ENCODE measurements at places on chromosomes 16 and 17. TPM values are rescaled to one million over a fixed set of nuclear protein-coding genes. Genes with fewer than 3 reads are reported as not detected.

DNA sequence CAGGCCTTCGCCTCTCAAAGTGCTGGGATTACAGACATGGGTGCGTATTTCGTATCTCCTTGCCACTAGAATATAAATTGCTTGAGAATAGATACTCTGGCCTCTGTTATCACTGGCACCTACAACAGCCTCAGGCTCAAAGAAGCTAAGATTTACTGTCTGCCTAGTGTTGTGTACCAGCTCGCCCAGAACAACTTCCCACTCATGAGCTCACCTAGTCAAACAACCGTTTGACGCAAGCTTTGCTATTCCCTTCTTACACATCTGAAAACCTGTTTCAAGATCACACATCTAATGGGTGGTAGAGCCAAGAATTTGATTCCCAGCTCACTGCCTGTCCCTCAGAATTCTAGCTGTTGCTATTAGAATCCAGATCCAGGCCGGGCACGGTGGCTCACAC lies 24.4 kb downstream of the MIS12 start:
- no peak for DNase-seq

GRCh38 chr16:12573730-12574383 lies 229.8 kb downstream of the CPPED1 start:
- peak; percentile 67 for DNase-seq

Gene TPSAB1
- not detected for total RNA-seq

Gene G6PC1
- not detected for total RNA-seq

- DNase-seq, result no peak
These were observed 292.6 kb upstream of the SOX9 start for GRCh38 chr17:71828182-71828596.

DNA sequence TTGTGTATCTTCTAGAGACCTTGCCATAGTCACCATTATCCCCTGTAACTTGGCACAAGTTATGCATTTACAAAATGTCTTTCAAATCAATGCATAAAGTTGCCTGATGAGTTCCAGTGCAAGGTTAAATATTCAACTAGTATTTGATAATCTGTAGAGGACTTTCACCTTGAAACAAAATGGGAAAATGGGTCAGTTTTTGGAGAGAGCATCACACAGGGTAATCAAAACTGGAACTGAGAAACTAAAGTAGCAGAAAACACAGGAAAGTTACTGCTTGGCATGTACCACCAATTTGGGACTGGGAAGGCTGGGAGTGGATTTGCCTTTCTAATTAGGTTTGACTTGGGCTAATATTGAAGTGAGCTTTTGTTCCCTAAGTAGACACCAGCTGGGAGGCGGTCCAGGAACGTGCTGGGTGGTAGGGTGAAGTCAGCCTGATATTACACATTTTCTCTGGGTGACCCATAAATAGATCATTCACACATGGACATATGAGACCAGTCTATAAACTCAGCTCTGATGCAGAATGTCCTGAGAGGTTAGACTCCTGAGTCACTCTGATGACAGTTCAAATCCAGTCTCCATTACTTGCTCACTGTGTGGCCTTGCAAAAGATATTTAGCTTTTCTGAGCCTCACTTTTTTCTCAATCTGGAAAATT lies 152.3 kb downstream of the PCTP start:
- no peak for DNase-seq

DNA sequence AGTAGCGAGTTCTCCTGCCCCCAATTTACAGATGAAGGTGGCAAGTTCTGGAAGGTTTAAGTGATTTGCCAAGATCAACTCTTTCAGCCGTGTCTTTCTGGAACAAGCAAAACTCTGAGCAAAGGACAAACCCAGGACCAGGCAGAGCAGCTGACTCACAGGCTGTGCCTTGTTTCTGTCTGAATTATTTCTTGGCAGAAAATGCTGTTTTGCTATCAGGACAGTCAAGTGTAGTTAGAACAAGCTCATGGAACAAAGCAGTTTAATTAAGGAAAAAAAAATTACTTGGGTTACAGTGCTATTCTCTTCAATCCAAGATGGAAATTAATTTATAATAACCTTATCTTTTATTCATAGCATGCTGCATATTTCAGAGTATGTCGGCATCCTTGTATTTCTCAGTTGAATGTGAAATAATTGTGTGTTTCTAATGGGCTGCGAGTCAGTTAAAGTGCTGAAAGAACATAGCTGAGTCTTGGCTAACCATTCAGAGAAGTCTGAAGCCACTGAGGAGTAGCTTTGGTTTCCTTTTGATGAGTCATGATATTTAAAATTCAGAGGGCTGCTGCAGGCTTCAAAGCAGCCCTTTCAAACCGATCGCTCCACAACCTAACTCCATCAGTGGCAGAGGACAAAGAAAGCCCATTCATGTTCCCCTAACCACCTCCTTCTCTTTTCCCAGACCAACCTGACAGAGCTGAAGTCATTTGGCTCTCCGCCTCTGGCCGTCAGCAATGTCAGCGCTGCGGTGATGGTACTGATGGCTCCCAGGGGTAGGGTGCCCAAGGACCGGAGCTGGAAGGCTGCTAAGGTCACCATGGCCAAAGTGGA lies 143.7 kb downstream of the ZNF18 start:
- DNase-seq, result no peak

DNA sequence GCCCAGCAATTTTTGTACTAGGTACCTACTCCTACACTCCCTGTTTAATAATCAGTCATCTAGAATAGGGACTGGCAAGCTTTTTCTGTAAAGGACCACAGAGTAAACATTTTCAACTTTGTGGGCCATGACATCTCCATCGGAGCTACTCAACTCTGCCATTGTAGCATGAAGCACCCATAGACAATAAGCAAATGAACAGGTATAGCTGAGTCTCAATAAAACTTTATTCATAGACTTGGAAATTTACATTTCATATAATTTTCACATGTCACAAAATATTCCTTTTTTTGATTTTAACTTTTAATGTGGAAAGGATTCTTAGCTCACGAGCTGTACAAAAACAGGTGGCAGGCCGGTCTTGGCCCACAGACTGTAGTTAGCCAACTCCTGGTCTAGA lies 345.8 kb downstream of the SOX9 start:
- DNase-seq, result no peak

Gene PIPOX
- 3.5 TPM for total RNA-seq

- DNase-seq, result no peak
These were observed 19.9 kb upstream of the MLKL start for GRCh38 chr16:74720579-74720978.

Gene PABPN1L
- total RNA-seq, result not detected

GRCh38 chr16:60686824-60687223 lies 1349.4 kb downstream of the CDH8 start:
- no peak for DNase-seq

Gene MT4
- not detected for total RNA-seq

DNA sequence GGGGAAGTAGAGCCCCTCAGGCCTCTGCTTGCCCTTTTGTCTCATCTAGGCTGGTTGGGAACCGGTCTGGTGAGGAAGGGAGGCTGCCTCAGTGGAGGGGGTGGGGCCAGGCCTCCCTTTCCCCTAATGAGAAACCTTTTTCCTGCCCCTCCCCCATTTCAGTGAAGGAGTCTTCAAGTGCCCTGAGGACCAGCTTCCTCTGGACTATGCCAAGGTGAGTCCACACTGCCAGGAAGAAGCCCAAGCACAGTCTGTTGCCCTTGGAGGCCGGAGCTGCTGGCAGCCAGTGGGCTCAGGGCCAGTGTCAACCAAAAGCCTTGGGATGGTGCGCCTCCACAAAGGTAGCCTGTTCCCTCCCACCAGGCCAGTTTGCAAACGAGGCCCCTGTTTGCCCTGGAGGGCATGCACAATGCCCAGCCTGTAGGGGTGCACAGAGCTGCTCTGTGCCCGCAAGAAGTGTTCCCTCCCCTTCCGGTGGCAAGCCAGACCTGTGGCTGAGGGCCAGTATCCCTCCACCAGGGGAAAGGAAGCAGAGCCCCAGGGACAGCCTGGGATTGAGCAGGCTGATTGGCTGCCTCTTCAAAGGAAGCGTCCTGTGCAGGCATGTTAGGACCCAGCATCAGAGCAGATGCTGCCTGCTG lies 3.4 kb downstream of the TRAF4 start:
- DNase-seq, result no peak

- no peak for DNase-seq
These were observed 195.4 kb upstream of the C17orf78 start for GRCh38 chr17:37180376-37180775.

DNA sequence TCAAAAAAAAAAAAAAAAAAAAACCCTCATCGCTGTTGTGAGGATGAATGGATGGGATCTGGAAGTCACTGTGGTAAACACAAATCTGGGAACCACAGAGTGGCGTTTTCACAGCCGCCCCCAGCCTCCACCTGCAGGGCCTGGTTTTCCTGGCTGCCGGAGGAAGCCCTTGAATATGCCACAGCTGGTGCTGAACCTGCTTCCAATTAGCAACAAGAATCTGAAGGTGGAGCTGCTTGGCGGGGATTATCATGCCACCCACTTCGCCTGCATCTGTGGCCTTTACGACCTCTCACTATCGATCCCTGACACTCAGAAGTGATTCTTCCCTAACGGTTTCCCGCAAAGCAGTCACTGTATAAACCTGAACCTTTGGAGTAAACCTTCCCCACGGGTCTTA lies 16.1 kb downstream of the MRM3 start:
- DNase-seq, result no peak

DNA sequence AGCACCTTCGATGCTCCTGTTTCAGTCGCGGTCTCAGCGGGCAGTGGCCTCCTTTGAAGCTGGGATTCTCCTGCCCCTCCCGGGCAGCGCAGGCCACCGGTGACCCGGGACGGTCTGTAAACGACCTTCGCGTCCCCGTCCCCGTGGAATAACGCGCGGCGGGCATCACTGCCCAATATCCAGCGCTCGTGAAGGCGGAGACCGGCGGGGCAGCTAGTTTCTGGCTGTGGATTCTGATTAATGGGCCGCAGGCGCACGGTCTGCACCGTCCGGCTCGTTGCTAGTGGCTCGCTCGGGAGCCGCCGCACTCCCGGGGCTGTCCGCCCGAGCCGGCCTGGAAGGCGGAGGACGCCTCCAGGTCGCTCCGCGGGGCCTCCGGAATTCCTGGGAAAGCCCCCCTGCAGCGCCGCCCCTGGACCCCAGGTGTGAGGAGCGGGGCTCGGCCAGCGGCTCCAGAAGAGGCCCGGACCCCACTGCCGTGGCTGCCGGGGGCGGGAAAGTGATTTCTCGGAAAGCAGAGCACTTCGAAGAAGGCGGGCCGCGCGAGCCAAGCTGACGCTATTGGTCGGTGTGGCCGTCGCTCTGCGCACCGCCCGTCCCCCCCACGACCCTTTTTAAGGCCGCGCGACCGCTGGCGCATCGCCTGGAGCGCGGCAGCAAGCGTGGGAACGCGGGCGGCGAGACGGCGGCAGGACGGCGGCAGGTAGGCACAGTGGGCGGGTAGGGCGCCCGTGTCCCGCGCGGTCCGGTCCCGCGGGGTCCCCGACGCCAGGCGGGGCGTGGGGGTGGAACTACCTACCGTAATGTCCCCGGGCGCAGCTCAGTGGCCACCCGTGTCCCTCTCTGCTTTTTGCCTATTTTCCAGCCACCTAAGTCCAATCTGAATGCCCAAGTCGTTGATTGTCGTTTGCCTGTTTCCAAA lies at the start of gene IRF8:
TSS of gene IRF8 (plus strand) at position 642 of the 922 bp plus-strand sequence. CDS start 3,854 bp downstream, outside the sequence.
- DNase-seq, result peak; percentile 87

- DNase-seq, result no peak
These were observed 212.5 kb upstream of the EEF2KMT start for GRCh38 chr16:5309946-5310611.

Gene PRR14
- 89.7 TPM for total RNA-seq

Gene HOXB1
- total RNA-seq, result not detected

Gene CES5A
- not detected for total RNA-seq

- DNase-seq, result no peak
These were observed 243.1 kb downstream of the CCDC182 start for GRCh38 chr17:57502022-57502421.

Gene GINS2
- total RNA-seq, result 33.4 TPM

DNA sequence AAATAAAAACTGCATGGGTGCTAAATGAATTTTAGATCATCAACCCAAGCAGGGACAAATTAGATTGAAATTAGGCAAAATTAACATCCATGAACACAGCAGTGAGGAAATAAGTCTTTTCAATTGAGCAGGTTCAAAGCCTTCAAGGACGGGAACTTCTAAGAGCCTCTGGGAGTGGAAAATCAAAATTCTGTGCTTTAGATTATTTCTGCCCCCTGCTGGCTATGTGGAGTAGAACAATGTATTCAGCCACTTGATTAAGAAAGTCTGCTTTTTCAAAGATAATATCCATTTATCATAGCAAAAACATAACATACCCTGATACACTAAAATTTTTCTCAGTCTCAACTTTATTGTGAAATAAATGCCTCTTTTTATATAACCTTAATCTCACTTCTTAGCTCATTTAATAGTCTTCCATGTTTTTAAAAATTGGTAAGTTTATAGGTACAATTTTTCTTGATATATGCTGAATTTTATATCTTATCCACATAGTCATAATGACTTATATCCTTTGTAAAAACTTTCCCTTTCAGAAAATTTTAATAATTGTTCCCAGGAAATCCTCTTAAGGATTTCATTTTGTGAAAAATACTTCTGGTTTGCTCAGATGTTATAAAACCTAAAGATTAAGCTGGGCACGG lies 28.1 kb upstream of the NOL11 start:
- DNase-seq, result no peak

- no peak for DNase-seq
These were observed 13.4 kb upstream of the TMEM170A start for GRCh38 chr16:75477680-75478473.

Gene TP53TG3
- total RNA-seq, result not detected

Gene OR3A3
- total RNA-seq, result not detected

- no peak for DNase-seq
These were observed 1.0 kb downstream of the VEZF1 start for GRCh38 chr17:57986841-57987580.

GRCh38 chr16:4316864-4317531 lies 1.1 kb downstream of the GLIS2 start:
- no peak for DNase-seq

Gene KRTAP29-1
- not detected for total RNA-seq

DNA sequence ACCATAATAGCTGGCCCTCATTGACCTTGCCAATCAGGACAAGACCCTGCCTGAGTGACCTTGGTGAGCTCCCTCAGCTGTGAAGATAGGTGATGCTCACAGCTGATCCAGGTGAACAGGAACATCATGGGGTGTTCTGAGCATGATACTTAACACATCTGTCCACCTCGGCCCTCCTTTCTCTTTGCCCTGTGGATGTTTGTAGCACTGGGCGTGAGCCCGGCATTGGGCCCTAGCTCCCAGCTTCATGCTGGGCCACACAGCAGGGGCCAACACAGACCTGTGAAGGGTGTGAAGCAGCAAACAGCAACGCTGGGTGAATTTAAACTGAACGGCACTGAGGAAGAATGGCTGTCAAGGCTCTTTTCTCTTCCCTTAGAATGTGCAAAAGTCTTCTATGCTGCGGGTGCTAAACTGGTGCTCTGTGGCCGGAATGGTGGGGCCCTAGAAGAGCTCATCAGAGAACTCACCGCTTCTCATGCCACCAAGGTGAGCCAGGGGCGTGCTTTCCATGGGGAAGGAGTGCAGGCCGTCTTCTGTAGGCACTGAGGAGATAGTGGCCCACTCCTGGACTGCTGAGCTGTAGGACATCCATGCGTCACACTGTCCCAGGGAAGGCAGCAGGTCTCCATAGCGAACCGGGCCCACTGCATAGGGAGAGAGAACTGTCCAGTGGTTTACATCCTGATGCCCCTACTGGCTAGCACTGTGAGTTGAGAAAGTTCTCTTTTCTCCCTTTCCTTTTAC lies 35.9 kb downstream of the TMEM11 start:
- DNase-seq, result no peak

- DNase-seq, result no peak
These were observed 34.2 kb downstream of the BAIAP2 start for GRCh38 chr17:81069135-81069645.

GRCh38 chr17:1461198-1461944 lies 5.3 kb upstream of the CRK start:
- no peak for DNase-seq

Measured in activated naive CD8-positive, alpha-beta T cell treated with anti-CD3 and anti-CD28 coated beads, Interleukin-2, amount 10 ng/mL, durations not matched to agents 7 days and 5 days (primary cell).